ENCODE measurements at places on chromosomes 2 and 18.

GRCh38 chr2:144477281-144477956, 42.5 kb downstream of the ZEB2 start:
- no peak for DNase-seq

- DNase-seq, result no peak
Measured at GRCh38 chr2:181516992-181517391, 59.8 kb downstream of the ITGA4 start.

DNA sequence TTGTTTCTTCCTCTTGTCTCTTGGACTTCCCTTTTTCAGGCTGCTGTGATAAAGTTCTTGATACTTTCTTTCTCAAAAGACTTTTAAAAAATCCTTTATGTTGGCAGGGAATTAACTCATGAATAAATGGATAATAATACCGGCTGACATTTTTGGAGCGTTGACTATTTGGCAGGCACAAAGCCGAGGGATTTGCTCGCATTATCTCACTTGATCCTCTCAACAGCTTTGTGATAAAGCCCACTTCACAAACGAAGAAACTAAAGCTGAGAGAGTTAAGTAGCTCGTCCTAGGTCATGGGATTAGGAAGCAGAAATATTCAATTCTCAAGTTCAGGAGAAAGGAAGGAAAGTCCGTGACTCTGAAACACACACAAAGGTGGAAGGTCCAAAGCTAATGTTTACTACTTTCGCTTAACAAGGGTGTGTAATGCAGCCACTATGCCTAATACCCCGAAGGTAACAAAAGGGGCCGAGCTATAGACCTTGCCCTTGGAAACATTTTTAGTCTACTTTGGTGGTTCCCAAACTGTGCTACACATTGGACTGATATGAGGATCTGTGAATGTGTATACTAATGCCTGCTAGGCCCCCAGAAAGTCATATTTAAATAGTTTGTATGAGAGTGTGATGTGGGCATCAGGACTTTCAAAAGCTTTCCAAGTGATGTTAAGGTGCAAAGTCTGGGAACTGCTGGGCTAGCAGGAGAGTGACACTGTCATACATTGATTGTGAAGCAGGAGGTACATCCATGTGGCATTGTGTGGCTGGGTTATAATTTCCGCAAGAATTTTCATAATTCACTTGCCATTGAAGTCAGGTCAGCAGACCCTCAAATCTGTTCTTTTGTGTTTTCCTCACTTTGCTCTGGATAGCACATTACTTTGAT, 508.4 kb downstream of the PLCL1 start:
- no peak for DNase-seq

- DNase-seq, result no peak
Measured at GRCh38 chr2:216405588-216405987, 6.7 kb upstream of the SMARCAL1 start.

DNA sequence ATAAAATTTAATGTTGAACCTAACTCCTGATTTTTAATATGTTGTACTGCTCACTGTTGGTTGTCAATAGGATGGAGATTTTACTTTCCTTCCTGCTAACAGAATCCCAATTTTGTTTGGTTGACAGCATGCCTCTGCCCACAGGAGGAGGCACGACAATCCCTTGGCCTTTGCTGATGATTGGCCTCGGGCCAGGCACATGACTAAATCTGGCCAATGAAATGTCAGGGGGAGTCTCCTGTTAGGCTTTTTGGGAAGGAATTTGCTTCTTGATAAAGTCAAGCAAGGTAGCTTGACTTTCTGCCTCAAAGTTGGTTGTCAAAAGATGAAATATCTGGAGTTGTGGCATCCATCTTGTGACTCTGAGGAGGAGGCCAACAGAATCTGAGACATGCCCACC, 6.8 kb upstream of the TGFA start:
- DNase-seq, result no peak

DNA sequence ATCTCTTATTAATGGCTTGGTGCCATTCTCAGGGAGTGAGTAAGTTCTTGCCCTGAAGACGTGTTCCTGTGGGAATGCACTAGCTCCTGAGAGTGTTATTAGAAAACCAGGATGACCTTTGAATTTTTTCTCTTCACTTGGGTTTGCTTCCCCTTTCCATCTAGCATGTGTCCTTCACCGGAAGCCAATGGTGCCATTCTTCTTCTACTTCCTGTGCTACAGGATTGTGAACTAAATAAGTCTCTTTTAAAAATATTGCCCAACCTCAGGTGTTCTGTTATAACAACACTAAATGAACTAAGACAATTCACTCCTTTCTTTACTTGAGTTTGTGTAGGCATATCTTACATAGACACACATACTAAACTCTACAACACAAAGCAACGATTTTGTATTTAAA, 447.0 kb downstream of the SOX11 start:
- DNase-seq, result no peak

- no peak for DNase-seq
Measured at GRCh38 chr2:128608921-128609880, 290.5 kb upstream of the HS6ST1 start.

- no peak for DNase-seq
Measured at GRCh38 chr2:171083451-171083850, 77.2 kb downstream of the TLK1 start.

- DNase-seq, result no peak
Measured at GRCh38 chr2:128668946-128669345, 350.3 kb upstream of the HS6ST1 start.

GRCh38 chr2:63403820-63404219, 184.5 kb downstream of the WDPCP start:
- no peak for DNase-seq

GRCh38 chr2:199690225-199690624, 160.8 kb downstream of the FTCDNL1 start:
- no peak for DNase-seq

DNA sequence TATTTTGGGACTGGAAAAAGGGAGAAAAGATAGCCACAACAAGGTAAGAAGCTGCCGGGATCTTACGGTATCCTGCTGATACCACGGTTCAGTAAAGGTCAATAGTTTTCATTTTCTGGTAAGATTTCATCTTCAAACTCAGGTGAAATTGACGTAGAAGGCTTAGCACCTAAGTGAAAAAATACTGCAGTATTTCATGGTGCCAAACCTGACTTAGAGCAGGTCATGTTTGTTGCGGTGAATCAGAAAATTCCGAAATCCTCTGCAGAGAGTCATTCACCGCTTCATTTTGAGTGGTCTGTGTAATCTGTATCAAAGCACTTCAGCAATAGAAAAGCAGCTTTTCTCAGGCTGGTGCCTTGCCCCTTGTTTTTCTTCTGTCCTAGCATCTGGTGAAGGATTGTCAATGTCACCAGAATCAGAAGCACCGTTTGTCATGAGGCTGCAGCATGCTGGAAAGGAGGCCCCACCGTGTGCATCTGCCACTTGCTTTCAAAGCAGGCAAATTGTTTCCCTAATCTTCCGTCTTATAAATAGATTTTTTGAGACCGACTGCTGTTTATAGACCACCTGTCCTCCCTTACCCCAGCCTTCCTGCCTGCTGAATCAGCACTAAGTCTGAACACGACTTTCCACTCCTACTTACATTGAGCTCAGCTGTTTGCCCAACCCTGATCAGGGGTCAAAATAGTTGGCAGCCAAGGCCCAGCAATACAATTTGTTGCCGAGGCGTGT, 156.3 kb downstream of the EML6 start:
- no peak for DNase-seq

DNA sequence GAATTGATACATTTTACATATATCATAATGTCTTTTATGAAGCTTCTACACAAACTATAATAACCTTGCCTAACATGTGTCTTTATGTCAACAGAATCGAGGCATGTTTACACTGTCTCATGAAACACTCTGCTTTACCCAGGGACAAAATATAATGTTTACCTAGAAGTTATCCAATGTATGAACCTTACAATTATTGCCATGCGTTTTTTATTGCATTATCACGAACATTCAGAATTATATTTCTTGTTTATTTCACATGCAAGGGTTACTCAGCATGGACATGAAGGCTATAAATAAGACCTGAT, 19.8 kb downstream of the LONRF2 start:
- no peak for DNase-seq

- no peak for DNase-seq
Measured at GRCh38 chr2:8954990-8955389, 48.5 kb downstream of the MBOAT2 start.

GRCh38 chr2:134244587-134244986, 9.3 kb upstream of the MGAT5 start:
- DNase-seq, result no peak

GRCh38 chr2:18265614-18266586, 294.6 kb downstream of the RDH14 start:
- no peak for DNase-seq

- DNase-seq, result no peak
Measured at GRCh38 chr2:170813611-170814532, 2.8 kb upstream of the GAD1 start.

GRCh38 chr18:70116949-70117348, 88.5 kb downstream of the RTTN start:
- no peak for DNase-seq

DNA sequence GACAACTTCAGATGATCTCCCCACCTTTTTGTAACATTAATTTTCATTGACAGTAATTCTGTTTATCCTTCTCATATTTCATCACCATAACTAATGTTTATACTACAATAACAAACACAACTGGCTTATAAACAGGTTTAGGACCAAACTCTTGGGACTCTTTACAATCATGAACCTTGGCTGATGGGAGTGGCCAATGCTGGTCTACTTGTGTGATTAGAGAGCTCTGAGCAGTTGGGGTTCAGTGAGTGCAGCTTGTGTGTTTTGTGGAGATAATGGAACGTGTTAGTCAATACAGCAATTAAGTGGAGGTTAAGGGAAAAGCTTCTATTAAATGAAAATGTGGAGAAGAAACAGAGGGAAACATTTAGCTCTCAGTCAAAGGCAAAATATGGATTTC, 207.1 kb downstream of the SPAG16 start:
- no peak for DNase-seq

DNA sequence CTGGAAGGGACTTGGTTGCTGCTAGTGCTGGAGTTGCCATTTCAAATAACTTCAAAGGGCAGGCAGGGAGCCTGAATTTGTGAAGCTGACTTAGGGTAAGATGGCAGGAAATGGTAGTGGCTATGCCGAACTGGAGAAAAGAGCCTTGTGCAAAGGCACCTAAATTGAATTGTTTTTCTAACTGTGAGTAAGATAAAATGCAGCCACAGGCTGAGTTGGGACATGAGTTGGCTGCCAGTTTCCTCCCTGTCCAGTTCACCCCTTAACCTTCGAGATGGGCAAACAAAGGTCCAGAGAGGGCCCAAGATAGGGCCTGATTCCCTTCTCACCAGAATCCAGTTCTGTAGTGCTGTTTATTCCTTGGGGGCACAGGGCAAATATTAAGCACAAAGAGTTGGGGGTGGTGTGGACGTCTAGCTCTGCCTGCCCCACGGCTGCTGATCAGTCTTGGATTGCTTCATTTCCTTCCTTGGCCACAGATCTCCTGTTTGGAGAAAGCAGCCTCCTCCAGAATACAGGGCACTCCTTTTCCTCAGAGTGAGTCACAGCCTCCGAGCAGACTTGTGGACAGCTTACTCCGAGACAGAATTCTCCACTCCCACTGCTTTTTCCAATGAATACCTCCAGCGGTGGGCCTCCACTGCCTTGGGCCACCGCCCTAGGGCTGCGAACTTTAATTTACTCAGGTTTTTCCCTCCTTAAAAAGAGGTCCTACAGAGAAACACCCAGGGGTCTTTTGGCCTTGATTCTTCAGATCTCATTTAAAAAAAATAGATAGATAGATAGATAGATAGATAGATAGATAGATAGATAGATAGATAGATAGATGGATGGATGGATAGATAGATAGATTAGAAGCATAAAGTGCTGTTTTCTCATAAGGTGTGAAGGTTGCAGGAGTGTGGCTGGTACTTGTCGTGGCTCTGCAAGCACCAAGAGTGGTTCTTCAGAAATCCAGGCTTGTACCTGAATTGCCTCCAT, 18.4 kb upstream of the SLC20A1 start:
- no peak for DNase-seq

DNA sequence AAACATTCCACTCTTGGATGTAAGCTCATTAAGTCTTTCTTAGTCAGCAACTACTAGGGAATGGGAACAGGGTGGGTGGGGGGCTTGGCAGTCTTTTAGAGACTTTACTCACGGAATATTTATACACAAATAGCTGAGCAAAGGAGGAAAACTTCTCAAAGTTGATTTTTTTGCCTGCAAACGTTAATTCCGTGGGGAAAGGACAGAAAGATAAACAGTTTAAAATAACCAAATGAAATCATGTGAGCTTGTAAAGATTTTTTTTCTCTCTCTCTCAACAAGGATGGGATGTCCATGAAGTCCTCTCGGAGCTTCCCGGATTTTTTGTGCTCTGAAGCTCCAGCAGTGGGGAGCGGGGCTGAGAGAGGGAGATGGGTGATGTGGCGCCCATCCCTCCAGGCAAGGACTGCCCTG, 32.2 kb upstream of the MAT2A start:
- DNase-seq, result no peak

DNA sequence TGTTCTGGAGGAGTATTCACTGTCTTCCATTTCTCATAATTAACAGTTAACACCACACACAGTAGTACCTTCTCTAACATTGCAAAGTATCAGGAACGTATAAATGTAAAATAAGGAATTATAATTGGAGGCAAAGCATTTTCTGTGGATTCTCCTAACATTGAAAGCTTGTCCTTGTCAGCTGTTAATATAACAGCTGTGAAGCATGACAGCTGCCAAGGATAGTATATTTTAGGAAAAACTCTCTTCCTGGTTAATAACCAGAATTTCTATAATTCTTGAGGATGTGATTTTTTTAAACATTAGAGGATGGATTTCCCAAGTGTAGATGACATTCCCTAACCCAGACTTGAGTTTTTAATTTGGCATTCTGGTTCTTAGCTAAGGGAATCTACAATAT, 110.3 kb downstream of the EPC2 start:
- no peak for DNase-seq

Data from stimulated activated CD8-positive, alpha-beta memory T cell treated with anti-CD3 and anti-CD28 coated beads, Interleukin-15, amount 100 ng/mL, for 1 hour (primary cell).